Stimulated activated CD4-positive, alpha-beta T cell treated with anti-CD3 and anti-CD28 coated beads, Interleukin-2, amount 100 ng/mL, for 48 hours (primary cell): ENCODE measurements at places on chromosomes 12 and 14.

DNA sequence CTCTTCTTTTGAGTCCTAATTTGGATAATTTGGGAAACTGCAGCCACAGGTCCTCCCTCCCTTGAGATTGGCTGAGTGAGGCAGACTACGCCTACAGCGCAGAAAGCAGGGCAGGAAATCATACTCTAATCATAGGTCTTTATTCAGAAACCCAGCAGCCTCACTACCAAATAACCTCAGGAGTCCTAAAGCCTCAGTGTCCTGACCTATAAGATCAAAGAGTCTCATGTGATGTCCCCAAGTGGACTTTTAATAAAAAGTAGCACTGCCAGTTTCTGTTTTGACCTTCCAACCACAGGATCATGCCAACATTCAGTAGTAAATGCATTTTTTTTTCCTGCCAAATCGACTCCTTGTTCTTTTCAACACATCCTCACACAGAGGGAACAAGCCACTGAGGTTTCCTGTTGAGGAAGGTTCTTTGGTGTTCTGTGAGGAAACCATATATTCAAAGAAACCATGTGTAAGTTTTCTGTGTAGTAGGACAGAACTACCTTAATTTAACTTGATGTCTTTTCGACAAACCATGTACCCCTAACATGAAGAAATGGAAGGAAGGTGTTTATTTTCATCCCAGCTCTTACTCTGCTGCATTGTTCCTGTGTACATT is 72.2 kb downstream of the VCPKMT start:
- DNase-seq = no peak

DNA sequence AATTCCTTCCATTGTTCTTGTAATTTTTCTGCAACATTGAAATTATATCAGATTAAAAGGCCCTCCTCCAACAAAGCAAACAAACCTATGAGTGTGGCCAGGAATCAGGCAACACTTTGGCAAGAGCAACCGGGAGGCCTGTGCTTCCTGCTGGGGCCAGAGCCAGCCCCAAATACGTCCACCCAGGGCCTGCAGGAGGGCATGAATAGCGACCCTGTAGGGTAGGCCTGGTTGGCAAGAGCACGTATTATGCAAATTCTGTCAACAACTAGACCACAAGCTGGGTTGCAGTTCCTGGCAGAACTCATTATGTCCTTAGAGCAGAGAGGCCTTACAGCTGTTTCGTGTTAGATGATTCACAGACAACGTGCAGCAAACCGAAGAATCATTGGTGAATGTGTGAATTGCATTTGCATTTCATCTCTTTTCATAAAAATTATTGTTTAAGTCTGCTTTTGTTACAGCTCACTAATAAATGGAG is 26.9 kb upstream of the LGALS3 start:
- peak; percentile 18 for DNase-seq

DNA sequence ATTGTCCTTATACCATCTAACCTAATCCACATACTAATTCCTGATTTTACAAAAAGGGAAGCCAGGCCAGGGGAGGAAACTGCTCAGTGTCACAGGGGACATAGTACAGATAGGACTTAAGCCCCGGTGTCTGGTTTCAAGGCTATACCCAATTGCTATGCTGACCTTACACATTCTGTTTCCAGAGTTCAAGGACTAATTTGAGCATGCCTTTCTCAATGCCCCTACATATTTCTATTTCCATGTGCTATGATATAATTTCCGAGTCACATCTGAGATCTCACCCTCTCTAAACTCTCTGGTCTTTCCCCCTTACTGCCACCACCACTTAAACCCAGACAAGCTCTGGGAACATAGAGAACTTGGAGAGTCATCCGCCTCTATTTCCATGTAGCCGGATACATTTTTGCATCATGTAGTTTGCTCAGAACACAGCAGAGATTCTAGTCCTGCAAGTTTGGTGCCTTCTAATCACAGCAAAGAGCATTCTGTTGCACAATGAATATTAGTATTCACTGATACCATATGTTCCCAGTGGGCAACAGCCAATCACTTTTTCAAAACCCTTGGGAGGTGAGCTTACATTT is 34.2 kb downstream of the PPM1H start:
- DNase-seq = no peak

DNA sequence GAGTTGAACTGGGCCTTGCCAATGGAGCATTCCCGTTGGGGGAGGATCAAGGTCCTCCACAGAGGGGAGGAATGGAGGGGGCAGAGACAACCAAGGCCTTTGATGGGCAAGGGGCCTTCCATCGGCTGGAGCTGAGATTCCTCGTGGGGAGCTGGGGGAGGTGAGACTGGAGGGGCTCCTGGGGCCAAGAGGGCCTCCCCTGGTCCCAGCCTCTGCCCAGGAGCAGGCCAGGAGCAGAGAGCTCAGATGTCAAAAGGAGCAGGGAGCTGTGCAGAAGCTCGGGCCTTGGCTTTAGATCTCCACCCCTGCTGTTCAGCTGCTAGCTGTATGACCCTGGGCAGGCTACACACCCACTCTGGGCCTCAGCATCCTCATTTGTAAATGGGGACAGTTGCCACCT is 24.0 kb downstream of the TMEM63C start:
- DNase-seq = no peak

DNA sequence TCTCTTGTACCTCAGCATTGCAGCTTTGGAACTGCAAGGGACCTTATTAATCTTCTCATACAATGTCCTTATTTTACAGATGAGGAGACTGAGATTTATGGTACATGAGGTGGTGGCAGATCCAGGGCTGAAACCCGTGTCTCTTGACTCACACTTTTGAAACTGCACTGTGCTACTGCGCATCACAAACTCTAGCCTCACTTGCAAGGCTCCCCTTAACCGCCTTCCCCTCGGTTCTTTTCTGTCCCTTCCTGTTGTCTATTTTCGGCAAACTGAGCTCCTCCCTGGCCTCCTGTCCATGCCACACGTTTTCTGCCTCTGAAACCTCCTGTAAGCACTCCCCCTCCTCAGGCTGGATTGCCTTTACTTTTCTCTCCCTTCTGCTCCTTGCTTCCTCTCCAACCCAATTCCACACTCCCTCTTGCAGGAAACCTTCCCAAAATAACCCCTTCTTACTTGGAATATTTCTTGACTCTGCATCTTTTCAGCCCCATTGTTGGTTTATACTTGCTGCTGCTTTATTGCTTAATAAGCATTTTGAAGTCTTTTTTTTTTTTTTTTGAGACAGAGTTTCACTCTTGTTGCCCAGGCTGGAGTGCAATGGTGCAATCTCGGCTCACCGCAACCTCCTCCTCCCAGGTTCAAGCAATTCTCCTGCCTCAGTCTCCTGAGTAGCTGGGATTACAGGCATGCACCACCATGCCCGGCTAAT is 72.4 kb upstream of the CISTR start:
- DNase-seq = no peak

DNA sequence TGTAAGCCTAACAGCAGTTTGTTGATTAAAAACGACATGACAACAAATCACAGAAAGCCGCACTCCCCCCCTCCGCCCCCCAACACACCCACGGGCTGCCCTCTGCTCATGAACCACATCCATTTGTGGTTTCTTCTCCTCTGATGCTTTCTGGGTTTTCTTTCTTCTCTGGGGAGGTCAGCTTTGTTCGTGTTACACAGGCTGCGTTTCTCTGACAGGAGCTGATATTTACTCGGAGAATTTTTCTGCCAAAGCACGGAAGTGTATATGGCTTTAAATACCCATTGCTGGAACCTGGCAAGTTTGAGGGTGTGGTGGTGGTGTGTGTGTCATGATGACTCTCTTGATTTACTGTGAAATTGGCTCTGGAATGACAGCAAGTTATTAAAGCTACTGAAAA is 883.7 kb upstream of the TMEM132C start:
- DNase-seq = no peak

GRCh38 chr12:112408621-112409020 is 784 bp downstream of the RPL6 start:
- no peak for DNase-seq

- no peak for DNase-seq
These were observed 1002.8 kb downstream of the TRHDE start for GRCh38 chr12:73274976-73275375.
